ENCODE measurements at places on chromosomes 13 and 19. TPM values are rescaled to one million over a fixed set of nuclear protein-coding genes. Genes with fewer than 3 reads are reported as not detected.

Gene ZNF578
- total RNA-seq = 4.2 TPM

Gene BRSK1
- 1.7 TPM for total RNA-seq

Gene FUT6
- total RNA-seq = not detected

Gene PRRG2
- total RNA-seq = 0.22 TPM

Gene SELENOV
- total RNA-seq = not detected

Gene MBD3L3
- total RNA-seq = not detected

Gene CYP2S1
- 12.2 TPM for total RNA-seq

Gene PEG3
- 0.44 TPM for total RNA-seq

Gene OR7D2
- total RNA-seq = not detected

Gene TLE6
- not detected for total RNA-seq

Gene MYDGF
- total RNA-seq = 159 TPM

Gene NLRP4
- under 0.01 TPM for total RNA-seq

Gene CABP5
- not detected for total RNA-seq

Gene SERTAD1
- 17.3 TPM for total RNA-seq

Gene LRG1
- under 0.01 TPM for total RNA-seq

Measured in placental pericyte (primary cell).